Stimulated activated CD8-positive, alpha-beta memory T cell treated with anti-CD3 and anti-CD28 coated beads, Interleukin-4, amount 100 ng/mL, for 1 hour (primary cell): ENCODE measurements at places on chromosomes 12 and 14.

DNA sequence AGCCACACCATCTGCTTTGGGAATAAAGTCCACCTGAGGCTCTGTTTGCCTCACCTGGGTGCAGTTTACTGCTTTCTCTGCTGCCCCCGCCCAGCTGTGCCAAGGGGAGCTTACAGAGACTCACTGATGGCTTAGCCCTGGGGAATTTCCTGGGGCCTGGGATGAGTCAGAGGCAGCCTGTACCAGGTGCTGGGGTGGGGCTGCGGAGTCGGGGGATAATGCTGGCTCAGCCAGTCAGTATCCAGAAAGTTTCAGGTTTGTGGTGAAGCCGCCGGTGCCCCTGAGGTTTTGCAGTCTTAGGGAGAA, 22.3 kb downstream of the PLEKHG3 start:
- no peak for DNase-seq

- DNase-seq = no peak
These were observed 17.2 kb upstream of the ELK3 start for GRCh38 chr12:96177013-96177412.

- no peak for DNase-seq
These were observed 41.4 kb downstream of the PHETA1 start for GRCh38 chr12:111327474-111327873.

DNA sequence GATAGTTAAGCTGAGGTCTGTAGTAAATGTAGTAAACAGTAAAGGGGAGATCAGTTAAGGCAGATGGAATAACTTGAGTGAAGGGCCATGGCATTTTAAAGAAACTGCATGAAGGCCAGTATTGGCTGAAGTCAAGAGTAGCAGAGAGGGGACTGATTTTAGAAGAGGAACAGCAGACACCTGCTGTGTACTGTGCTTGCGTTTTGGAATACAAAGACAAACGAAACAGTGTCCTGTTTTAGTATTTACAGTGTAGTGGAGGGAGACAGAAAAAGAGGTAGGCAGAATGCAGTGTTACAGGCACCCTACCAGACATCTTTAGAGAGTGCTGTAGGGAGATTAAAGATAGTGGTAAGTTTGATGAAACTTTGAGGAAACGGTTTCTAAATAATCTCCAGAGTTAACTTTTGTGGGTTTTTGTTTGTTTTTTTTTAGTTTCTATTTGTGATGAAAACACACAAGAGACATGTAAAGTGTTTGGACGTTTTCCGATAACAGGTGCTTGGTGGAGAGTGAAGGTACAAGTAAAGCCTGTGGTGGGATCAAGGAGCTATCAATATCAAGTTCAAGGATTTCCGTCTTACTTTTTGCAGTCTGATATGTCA, 2.1 kb downstream of the HELB start:
- no peak for DNase-seq

- no peak for DNase-seq
These were observed 442.7 kb downstream of the BTG1 start for GRCh38 chr12:91702843-91703425.

GRCh38 chr12:40511341-40511740, 180.9 kb upstream of the CNTN1 start:
- DNase-seq = no peak

DNA sequence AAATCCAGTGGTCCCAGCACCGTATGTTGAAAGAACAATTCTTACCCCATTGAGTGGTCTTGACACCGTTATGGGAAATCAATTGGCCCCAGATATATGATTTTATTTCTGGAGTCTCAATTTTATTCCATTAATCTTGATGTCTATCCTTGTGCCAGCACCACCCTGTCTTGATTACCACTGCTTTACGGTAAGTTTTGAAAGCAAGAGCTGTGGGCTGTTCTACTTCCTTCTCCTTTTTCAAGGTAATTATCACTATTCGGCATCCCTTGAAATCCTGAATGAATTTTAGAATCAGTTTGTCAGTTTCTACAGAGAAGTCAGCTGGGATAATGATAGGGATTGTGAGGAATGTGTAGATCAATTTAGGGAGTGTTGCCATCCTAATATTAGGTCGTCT, 160.8 kb upstream of the SFSWAP start:
- no peak for DNase-seq

DNA sequence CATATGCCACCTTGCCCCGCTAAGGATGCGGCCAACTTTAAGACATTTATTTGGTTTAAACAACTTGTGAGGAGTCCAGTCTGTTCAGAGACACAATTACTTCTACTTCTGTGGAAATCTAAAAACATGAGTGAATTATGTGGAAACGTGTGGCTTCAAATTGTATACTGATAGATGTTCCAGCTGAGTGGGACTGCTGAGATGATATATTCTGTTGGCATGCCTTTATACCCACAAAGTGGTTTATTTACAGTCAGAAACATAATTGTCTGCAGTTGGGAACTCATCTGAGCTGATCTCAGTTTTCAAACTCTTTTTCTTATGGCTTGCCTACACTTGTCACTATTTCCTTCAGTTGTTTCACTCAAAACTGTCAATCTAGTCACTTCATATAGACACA, 67.8 kb downstream of the FLRT2 start:
- DNase-seq = no peak

DNA sequence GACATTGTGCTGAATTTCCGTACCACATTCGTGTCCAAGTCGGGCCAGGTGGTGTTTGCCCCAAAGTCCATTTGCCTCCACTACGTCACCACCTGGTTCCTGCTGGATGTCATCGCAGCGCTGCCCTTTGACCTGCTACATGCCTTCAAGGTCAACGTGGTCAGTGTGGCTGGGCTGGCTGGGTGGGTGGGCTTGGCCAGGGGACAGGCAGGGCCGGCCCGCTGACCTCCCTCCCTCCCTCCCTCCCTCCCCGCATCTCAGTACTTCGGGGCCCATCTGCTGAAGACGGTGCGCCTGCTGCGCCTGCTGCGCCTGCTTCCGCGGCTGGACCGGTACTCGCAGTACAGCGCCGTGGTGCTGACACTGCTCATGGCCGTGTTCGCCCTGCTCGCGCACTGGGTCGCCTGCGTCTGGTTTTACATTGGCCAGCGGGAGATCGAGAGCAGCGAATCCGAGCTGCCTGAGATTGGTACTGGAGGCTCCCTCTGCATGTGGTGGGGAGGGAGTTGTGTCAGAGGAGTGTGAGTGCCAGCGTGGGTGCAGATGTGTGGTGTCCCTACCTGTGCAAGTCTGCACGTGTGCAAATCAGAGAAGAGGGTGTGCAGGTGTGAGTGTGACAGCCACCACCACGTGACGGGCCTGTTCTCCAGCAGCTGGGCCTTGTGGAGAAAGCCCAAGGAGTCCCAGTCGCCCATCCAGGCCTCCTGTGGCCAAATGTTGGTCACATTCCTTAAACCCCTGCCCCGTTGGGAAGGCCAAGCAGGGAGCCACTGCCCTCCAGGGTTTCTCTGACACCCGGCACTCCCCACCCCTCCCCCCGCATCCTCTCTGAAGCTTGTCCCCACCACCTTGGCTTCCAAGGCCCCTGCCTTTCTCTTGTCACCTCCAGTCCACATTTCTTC, 5.3 kb downstream of the KCNH3 start:
- DNase-seq = no peak

DNA sequence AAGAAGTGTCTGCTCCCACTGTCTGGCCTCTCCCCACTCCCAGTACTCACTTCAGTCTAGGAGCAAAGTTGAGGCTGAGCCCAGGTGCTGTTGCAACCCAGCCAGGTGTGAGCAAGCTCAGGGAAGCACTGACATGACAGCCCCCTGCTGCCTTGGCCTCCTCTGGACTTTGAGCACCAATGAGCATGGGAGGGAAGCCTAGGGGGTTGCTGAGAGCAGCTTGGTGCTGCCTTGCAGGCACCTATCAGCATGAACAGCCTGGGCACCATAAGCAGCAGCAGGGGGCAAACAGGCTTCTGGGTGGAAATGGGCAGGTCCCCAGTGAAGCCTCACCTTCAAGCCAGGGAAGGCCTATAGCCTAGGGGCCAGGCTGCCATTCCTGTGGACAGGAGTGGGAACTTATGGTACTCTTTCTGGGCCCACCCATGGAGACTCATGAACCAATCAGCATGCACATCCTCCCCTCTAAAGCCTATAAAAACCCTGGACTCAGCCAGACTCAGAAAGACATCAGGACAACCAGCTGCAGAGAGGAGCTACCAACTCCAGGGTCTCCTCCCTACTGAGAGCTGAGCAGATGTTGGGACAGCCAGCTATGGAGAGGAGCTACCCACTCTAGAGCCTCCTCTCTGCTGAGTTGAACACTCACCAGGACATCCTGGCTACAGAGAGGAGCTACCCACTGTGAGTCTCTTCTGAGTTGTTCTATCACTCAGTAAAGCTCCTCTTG, 49.3 kb downstream of the EGLN3 start:
- DNase-seq = no peak

- DNase-seq = no peak
These were observed 19.8 kb downstream of the NR1H4 start for GRCh38 chr12:100493396-100494012.

- no peak for DNase-seq
These were observed 215.7 kb downstream of the KIF26A start for GRCh38 chr14:104353921-104354701.

DNA sequence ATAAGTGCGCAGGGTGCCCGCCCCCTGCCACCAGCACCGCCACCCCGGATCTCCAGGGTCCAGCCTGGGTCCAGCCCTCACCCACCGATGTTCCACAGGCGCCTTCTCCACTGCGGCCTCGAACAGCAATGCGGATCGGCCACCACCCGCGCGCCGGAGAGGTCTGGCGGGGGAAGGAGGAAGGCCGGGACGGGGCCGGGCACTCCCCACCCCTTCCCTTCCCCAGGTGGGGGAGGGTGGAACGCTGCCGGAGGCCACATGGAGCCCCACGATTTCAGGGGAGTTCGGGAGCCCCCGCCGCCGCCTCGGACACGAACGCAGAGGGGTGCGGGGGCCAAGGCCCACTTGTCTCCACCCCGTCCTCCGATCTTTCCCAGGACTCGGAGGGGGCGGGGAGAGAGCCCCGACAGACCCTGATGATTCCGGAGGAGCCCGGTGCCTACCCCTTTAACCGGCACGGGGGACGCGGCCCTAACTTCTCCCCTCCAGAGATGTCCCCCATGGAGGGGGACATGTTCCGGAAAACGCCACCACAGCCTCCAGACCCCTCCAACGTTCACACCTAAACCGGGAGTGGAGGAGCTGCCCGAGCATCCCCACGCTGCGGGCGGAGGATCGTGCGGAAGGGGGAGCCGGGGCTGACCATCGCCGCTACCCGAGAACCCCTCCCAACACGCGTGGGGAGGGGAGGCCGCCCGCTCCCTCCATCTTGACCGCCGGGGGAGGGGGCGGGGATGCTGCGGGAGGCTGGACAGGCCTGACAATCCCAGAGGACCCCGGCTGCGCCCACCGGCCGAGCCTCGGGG, 1.1 kb downstream of the ATXN2 start:
- no peak for DNase-seq

- no peak for DNase-seq
These were observed 935 bp downstream of the TBC1D30 start for GRCh38 chr12:64825143-64826021.

DNA sequence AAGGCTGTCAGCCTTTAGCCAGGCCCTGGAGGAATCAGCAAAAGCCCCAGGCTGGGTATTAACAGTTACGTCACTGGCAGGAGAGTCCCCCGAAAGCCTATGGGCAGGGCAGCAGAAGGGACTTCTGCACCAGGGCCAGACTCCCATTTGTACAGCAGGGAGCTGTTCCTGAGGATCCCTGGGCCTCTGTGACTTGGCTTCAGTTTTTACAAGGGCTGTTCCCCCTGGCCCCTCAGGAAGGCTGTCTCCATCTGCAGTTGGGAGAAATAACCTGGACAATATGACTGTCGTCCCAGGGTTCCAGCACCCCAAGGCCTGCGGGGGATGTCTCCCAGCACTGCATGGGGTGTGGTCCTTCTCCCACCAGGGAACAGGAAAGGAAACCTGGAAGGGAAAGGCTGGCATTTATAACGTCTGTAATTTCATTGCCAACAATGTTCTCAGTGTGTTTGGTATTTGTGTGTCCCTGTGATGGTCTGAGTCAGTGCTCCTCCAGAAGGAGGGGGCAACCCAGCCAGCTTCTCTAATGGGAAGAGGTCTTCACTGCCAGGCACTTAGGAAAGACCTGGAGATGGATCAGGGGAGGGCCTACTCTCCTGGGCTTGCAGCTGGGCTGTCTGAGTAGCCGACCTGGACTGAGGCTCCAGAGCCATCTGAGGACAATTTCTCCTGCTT, 42.4 kb downstream of the ERH start:
- DNase-seq = no peak

DNA sequence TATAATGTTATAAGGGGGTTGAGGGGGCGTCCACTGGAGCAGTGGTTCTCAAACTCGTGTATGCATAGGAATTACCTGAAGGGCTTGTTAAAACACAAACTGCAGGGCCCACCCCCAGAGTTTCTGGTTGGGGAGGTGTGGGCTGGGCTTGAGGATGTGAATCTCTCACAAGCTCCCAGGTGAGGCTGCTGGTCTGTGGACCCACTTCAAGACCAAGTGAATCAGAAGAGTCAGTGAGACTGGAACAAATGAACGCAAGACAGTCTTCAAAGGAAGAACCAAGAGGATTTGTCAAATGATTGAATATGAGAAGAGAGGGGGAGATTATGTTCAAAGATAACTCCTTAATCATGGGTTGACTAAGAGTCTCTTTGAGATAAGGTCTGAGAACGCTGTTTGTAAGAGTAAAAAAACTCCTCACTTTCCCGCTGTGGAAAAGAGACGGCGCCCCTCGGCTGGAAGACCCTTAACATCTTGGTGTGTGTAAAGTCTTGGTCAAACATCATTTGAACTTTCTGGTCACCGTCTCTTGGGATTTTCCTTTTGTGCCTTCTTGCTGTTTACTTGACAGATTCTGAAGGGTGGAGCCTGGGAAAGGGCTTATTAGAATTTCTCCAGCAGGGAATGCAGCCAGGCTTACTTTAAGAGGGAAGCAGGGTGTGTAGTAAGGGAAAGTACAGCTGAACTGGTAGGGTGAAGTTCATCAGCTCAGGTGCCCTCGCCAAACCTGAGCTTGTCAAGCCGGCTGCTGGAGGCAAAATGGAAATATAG, 5.3 kb upstream of the FOXN3 start:
- no peak for DNase-seq

- no peak for DNase-seq
These were observed 574 bp downstream of the PAWR start for GRCh38 chr12:79690142-79690637.

GRCh38 chr14:96187216-96188031, 17.2 kb upstream of the BDKRB2 start:
- DNase-seq = no peak

DNA sequence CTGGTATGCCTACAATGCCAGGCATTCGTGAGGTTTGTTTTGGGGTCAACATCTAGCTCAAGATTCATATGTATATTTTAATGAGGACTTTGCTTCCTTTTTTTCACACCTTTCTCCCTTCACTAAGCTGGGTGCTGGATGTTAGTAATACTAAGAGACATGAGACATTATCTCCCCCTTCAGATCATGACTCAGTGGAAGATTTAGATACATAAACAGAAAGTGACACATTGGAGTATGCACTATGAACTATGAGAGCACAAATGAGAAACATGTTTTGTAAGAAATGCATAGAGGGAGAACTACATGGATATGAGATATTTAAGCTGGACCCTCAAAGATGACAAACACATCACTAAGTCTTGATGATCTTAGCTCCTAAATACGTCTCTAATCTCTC, 286.3 kb downstream of the RPAP3 start:
- no peak for DNase-seq

GRCh38 chr12:13165617-13166041, 30.9 kb upstream of the EMP1 start:
- DNase-seq = peak; percentile 14

- DNase-seq = no peak
These were observed 17.5 kb downstream of the PNMA1 start for GRCh38 chr14:73696466-73697400.
